Thoracic aorta endothelial cell (primary cell): ENCODE measurements at places on chromosomes 5 and 9. TPM values are rescaled to one million over a fixed set of nuclear protein-coding genes. Genes with fewer than 3 reads are reported as not detected.

CNTFR gene
- total RNA-seq, result not detected in 2 replicates

GPRIN1 gene
- 7.2 and 7.7 TPM in 2 replicates for total RNA-seq

TAL2 gene
- total RNA-seq, result not detected in 2 replicates

DUSP1 gene
- 56.5 and 73.1 TPM in 2 replicates for total RNA-seq

BTNL8 gene
- total RNA-seq, result not detected in 2 replicates

POC5 gene
- total RNA-seq, result 14.9 and 20.1 TPM in 2 replicates

SLC34A3 gene
- total RNA-seq, result not detected in 2 replicates

PCDH1 gene
- total RNA-seq, result 163 and 194 TPM in 2 replicates

MAMDC2 gene
- 8.1 and 20.5 TPM in 2 replicates for total RNA-seq

FAM151B gene
- total RNA-seq, result 2.9 and 3.4 TPM in 2 replicates

PRDM9 gene
- not detected in 2 replicates for total RNA-seq

TUT7 gene
- 54.1 and 66.5 TPM in 2 replicates for total RNA-seq

GABRA6 gene
- total RNA-seq, result 0.66 and 1.1 TPM in 2 replicates

PCDHGA1 gene
- total RNA-seq, result 0.22 and 0.40 TPM in 2 replicates

PCDHGC4 gene
- total RNA-seq, result 1.3 and 1.9 TPM in 2 replicates

SPATA31E1 gene
- not detected in 2 replicates for total RNA-seq

SPINK13 gene
- not detected in 2 replicates for total RNA-seq

PCDHB7 gene
- 0.22 and 0.40 TPM in 2 replicates for total RNA-seq

HK3 gene
- total RNA-seq, result not detected in 2 replicates

N4BP3 gene
- total RNA-seq, result 16.0 and 20.8 TPM in 2 replicates

BARHL1 gene
- total RNA-seq, result not detected in 2 replicates

ANKS6 gene
- total RNA-seq, result 20.6 and 20.9 TPM in 2 replicates

COL23A1 gene
- not detected in 2 replicates for total RNA-seq

OMD gene
- not detected in 2 replicates for total RNA-seq

PFN3 gene
- not detected in 2 replicates for total RNA-seq

FOXD1 gene
- total RNA-seq, result 0.13 TPM in 1 of 2 replicates, not detected in the other

RAPGEF6 gene
- total RNA-seq, result 37.4 and 37.9 TPM in 2 replicates

TRIM14 gene
- 8.2 and 12.2 TPM in 2 replicates for total RNA-seq

PAEP gene
- not detected in 2 replicates for total RNA-seq

C9 gene
- 0.07 and 0.13 TPM in 2 replicates for total RNA-seq

SLC6A7 gene
- total RNA-seq, result not detected in 2 replicates

ASPN gene
- total RNA-seq, result under 0.01 TPM in 1 of 2 replicates, not detected in the other

LIFR gene
- 54.9 and 85.9 TPM in 2 replicates for total RNA-seq

SPATA31C1 gene
- total RNA-seq, result not detected in 2 replicates

KLF4 gene
- 0.80 and 1.8 TPM in 2 replicates for total RNA-seq

NSA2 gene
- 105 and 203 TPM in 2 replicates for total RNA-seq

CCNO gene
- 0.13 and 0.65 TPM in 2 replicates for total RNA-seq

CCDC171 gene
- 2.1 and 2.9 TPM in 2 replicates for total RNA-seq
